ENCODE measurements at places on chromosomes 6 and 20.

GRCh38 chr6:165641672-165642156 lies 21.3 kb downstream of the PDE10A start:
- no peak for DNase-seq

- DNase-seq: no peak
These were observed 53.6 kb downstream of the CDC40 start for GRCh38 chr6:110233770-110234374.

GRCh38 chr6:129307845-129308244 lies 402.1 kb downstream of the ARHGAP18 start:
- no peak for DNase-seq

DNA sequence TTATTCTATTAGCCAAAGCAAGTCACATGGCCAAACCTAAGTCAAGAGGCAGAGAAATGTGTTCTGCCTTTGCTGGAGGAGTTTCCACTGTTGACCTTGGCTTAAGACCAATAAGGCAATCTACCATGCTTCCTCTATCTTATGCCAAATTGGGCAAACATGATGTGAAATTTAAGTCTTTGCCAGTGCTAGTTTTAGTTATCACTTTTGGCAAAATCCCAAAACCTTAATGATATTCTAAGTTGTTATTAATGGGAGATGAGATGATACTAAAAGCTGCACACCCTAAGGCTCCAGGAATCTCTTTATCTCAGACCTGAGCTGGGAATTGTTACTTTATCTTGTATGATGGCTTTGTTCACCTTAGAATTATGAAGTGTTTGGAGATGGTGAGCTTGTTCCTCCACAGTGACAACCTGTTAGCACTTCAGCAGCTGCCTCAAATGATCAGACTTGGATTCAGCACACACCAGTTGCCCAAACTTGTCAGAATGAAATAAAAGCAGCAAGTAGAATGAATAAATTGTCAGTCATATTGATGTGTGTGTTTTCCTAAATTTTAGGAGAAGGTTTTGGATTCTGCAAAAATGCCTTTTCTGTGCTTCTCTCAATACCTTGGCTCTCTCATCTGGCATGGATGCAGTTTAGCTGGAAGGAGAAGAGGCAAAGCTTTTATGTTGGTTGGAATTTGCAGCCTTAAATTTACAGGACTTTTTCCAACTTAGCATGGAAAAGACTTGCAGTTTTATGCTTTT lies 49.3 kb downstream of the RIN2 start:
- no peak for DNase-seq

GRCh38 chr6:42653851-42654250 lies 68.5 kb downstream of the PRPH2 start:
- no peak for DNase-seq

DNA sequence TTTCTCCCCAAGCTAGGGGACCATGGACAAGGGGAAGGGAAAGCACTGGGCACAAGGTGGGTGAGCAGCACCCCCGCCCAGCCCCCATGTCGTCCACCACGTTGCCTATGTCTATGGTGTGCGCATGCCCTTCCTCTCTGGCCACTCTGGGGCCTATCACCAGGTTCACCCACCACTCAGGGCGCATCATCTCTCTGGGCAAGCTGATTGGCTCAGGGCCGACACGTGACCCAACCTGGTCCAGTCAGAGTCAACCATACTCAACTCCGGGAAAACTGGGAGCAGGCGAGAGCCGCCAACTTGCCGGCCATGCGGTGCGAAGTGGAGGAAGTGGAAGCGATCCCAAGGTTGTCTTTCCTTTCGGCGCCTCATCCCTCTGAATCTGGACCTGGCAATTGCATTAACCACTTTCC lies 25.9 kb downstream of the ACSS1 start:
- no peak for DNase-seq

DNA sequence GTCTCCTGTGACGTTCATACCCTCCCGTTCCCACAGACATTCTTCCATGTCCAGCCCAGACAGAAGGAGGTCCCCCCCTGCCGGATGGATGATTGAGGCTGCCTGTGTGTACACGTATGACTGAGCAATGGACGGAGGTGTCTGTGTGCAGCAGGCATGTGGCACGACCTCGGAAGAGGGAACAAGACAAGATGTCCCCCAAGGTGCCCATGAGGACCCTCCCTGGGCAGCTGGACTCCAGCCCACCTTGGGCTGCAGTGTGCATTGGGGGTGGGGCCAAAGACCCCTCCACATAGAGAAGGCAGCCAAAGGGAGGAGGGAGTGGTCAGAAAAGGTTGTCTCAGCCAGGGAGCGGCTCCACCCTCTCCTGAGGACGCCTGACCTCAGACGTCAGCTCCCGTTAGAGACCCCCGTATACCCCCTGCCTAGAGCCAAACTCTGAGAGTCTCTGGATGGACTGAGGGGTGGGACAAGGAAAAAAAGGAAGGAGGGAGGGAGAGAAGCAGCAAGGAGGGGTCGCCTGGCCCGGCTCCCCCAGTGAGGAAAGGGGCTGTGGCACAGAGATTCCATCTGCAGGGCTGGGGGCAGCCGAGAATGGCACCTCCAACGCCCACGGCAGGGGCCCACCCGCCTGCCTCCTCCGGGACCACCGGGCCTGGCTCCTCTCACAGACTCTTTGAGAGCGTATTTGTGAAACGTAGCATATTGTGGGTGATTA lies 92.9 kb upstream of the BHLHE23 start:
- no peak for DNase-seq

DNA sequence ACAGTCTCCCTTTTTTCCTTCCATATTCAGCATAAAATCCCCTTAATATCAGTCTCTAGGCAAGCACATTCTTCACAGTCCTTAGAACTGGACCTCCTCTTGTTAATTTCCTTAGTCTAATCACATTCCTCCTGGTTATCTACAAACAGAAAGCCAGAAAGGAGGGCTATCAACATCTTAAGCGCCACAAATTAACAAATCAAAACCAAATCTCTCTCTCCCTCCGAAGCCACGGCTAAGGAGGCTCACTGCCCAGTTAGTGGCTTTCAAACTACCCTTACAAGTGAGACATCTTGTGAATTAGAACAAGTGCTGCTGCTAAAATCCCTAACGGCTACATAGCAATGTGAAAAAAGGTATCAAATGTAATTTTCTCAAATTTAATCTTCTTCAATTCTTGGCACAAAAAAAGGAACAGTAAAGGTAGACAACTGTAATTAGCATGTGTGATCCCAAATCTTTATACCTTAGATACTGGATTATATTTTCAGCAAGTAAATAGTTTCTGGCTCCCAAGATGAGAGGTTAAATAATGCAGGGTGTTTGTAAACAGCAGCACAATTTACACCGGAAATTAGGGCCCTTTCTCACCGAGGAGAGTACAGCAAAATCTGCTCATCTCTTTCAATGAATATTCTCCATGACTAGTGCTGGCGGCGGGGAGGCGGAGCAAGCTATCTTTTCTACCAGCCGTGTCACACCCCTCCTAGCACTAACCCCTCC lies 1.4 kb upstream of the TRIM39 start:
- DNase-seq: no peak

GRCh38 chr20:37640600-37641561 lies 52.9 kb upstream of the CTNNBL1 start:
- DNase-seq: no peak

DNA sequence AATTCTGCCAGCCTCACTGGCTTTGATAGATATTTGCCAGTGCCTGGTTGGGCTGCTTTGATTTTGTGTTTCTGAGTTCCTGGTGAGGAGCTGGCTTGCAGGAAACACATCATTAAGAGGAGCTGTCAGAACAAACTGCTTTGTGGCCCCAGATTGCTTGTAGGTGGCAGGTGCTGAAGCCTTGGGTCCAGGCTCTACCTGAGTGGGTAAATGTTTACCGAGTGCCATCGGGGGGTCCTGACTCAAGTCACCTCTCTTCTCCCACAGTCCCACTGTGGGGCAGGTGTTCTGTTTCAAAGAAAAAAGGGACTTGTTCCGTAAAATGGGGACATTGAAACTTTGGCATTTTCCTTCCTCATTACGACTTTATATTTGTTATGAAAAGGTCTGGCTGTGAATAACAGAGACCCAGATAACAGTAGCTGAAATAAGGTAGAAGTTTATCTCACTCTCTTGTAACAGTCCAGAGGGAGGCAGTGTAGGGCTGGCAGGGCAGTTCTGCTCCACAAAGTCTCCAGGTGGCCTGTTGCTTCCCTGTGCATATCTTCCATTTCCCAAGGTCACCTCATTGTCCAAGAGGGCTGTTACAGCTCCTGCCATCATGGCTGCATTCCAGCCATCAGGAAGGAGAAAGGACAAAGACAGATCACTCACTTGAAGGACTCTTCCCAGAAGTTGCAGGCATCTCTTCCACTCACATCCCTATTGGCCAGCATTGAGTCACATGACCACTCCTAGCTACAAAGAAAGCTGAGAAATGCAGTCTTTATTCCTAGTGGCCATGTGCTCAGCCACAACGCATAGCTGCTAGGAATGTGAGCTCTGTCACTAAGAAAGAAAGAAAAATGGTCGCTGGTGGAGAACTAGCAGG lies 149.9 kb upstream of the KCNG1 start:
- no peak for DNase-seq

GRCh38 chr20:62640870-62641269 lies 1.4 kb upstream of the SLCO4A1 start:
- DNase-seq: no peak

DNA sequence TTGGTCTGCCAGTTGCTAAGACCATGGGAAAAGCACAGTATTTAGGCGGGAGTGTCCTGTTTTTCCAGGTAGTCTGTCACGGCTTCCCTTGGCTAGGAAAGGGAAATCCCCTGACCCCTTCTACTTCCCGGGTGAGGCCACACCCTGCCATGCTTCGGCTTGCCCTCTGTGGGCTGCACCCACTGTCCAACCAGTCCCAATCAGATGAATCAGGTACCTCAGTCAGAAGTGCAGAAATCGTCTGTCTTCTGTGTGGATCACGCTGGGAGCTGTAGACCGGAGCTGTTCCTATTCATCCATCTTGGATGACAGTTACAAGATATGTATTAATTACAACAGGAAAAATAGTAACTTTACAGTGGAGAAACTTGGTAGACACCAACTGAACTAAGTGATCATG lies 188.2 kb downstream of the TPBG start:
- DNase-seq: no peak

- no peak for DNase-seq
These were observed 40.0 kb upstream of the OPN5 start for GRCh38 chr6:47741807-47742206.

GRCh38 chr6:144330017-144330987 lies 45.2 kb downstream of the UTRN start:
- DNase-seq: no peak

GRCh38 chr6:8159966-8160365 lies 57.6 kb upstream of the EEF1E1 start:
- no peak for DNase-seq

DNA sequence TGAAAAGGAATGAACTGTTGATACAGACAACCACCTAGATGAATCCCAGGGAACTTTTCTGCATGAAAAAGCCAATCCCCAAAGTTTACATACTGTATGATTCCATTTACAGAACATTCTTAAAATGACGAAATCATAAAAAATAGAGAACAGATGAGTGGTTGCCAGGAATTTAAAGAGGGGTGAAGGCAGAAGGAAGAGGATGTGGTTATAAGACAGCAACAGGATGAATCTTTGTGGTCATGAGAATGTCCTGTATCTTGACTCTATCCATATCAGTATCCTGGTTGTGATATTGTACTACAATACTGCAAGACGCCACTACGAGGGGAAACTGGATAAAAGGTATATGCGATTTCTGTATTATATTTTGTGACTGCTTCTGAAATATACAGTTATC lies 70.1 kb upstream of the EMILIN3 start:
- peak; percentile 56 for DNase-seq

- no peak for DNase-seq
These were observed 929.9 kb upstream of the EPHA7 start for GRCh38 chr6:94349227-94349626.

DNA sequence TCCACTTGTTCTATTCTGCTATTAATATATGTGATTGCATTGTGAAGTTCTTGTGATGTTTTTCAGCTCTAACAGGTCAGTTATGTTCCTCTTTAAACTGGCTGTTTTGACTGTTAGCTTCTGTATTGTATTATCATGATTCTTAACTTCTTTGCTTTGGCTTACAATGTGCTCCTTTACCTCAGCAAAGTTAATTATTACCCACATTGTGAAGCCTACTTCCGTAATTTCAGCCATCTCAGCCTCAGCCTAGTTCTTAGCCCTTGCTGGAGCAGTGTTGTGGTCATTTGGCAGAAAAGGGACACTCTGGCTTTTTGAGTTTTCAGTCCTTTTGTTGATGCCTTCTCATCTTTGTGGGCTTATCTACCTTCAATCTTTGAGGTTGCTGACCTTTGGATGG lies 440.2 kb downstream of the TBC1D32 start:
- no peak for DNase-seq

- no peak for DNase-seq
These were observed 280.4 kb downstream of the FOXC1 start for GRCh38 chr6:1890071-1890470.

- DNase-seq: no peak
These were observed 37.5 kb downstream of the SASH1 start for GRCh38 chr6:148379966-148380713.

DNA sequence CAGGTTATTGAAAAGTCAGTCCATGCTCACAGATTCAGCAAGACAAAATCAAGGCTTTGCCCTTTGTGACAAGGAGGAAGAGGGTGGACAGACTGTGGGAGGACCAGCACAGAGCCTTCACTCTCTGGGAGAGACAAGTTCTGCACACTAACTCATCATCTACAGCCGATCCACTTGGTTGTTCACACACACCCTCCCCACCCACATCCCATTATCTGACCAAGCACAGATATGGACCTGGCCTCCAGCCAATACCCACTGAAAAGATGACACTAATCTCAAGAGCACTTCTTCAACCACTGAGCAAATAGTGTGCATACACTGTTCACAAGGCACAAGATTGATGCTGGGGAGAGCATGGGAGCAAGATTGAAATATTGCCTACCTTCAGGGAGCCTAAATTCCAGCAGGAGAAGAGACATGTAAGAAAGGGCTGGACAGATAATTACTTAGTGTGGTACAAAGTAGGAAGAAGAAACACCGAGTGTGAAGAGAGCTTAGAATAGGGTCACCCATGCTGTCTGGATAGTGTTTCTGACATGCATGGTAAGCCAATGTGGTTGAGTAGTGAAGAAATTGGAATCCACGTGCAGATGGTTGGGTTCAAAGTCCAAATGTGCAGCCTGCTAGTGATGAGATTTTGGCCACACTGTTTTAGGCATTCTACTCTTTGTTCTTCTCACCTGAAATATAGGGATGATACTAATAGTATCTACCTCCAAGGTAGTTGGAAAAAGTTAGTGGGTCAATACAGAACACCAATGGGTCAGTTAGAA lies 21.7 kb upstream of the IL17A start:
- no peak for DNase-seq

DNA sequence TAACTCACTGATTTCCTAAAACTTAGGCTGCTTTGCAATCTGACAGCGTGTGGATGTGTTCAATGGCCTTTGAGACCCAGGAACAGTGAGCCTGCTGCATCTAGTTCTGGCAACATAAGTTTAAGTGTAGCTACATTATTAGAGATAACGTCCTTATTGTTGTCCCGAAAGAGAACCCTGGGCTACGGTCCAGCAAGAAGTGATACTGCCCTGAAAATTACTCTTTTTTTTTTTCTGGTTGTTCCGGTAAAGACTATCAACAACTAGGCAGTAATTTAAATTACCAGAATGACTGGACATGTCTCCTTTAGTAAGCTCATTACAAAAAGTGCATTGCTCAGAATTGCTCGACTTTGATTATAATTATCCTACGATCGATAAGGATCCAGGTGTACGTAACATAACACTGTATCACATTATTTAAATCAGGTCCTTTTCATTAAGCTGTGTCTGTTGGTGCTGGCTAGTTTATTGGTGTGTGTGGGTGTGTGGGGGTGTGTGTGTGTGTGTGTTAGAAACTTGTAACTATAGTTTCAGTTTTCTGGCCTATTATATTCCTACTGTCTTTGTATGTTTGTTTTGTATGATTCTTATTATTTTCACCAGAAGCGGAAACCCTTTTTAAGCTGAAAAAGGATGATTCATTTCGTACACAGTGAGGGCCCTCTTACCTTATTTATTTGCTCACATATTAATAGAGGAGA lies 3.0 kb downstream of the TSHZ2 start:
- no peak for DNase-seq
